ENCODE measurements at places on chromosomes 12 and 14.

DNA sequence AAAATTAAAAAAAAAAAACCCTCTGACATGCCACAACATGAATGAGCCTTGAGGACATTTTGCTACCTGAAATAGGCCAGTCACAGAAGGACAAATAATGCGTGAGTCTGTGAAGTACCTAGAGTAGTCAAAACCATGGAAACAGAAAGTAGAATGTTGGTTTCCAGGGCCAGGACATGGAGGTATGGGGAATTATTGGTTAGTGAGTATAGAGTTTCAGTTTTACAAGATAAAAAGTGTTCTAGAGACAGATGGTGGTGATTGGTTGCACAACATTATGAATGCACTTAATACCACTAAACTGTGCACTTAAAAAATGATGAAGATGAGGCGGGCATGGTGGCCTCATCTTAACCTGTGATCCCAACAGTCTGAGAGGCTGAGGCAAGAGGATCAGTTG, 47.6 kb upstream of the ZFP36L1 start:
- no peak for DNase-seq

DNA sequence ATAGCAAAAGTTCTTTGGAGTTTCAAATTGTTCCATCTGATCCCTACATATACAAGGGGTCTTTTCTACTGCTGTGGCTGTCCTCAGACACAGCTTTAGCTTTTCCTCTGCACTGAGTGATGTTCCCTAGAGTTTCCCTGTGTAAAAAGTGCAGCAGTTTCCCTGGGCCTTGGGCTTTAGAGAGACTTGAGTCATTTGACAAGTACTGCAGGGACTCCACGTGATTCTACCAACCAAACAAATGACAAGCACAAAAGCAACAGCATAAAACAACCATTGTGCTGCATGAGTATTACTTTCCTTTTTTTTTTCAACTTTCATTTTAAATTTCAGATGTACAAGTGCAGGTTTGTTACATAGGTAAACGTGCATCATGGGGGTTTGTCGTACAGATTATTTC, 272.8 kb downstream of the PDZRN4 start:
- DNase-seq = no peak

DNA sequence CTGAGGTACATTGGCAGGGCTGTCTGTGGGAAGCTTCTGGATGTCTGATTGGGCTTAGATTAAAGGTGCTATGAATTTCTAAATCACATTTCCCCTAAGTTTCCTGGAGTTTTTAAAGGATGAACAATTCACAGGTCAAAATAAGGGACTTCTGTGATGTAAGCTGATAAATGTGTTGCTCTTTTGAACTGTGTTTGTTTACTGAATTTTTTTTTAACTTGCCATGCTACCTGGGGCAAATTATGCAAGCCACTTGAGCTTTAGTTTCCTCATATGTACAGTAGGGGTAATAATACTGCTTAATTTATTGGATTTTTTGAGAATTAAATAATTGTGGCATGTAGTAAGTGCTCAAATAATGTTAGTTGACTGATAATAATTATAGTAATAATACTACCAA, 52.8 kb upstream of the CCDC91 start:
- DNase-seq = no peak

DNA sequence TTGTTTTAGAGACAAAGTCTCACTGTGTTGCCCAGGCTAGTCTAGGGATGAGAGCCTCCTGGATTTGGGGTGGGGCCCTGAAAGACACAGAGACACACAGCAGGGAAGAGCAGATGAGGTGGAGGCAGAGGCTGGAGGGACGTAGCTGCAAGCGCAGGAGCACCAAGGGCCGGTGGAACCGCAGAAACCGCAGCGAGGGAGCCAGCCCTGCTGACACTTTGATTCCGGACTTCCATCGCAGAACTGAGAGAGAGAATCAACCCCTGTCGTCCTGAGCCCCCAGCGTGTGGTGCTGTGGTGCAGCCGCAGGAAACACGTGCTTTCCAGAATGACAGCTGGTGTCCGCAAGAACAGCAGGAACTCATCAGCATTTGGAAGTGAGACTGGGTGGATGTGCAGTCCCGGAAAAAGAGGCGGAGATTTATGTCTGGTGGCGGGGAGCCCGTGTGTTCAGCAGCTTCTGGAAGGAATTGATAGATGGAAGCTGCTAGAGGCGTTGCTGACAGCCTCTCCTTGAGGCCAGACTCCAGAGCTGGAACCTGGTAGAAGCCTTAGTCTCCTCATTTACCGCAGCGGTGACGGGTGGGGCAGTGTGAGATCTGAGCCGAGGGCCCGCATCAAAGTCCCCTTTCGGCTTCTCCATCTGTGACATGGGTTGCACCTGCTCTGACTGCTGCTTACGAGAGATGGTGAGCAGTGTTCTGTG, 21.9 kb upstream of the KLC1 start:
- DNase-seq = peak; percentile 81

DNA sequence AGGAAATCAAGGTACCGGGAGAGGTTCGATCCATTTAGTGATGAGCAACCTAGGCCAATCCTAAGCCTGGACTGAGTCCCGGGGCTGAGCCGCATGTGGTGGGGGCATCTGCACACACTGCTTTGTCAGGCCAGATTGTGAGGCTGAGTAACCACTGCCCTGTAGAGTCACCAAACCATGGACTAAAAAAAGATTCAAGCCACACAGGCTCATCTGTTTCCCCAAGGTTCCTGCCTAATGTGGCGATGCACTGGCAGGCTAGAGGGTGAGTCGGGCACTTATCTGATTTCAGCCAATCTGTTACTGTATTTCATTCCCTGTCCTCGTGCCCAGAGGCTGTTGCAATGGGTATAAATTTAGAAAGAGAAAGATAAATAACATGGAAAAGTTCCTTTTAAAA, 140.8 kb downstream of the TTC7B start:
- no peak for DNase-seq

DNA sequence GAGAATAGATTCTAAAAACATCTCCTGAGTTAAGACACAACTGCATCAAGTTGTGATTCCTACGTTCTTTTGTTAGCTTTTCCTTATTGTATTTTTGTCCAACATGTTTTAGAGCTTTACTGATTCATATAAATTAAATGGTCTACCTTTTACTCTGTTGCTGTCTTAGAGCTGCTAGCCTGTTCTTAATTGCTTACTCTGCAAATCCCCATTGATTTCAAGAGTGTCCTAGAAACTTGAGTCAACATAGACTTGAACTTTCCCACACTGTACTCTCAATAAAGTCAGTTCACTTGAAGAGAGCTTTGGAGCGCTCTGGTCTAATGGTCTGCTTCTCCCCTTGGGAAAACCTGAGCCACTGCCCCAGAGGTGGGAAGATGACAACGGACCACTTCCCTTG, 343.9 kb downstream of the CCER1 start:
- DNase-seq = no peak

DNA sequence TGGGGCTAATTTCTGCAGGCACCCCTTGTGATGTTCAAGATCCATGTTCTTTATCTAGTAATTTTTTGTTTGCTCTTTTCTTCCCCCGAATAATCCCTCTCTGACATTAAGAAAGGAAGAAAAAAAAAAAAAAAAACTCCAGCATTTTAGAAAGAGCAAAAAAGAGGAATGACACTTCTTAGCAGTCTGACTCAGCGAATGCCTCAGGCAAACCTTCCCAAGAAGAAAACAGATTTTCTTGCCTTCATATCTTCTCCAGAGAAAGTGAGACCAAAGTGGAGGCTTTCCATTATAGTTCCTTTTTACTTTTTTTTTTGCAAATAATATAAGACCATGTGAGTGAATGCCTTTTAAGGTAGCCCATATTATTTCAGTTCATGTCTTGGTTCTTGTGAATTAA, 479.0 kb upstream of the SYT1 start:
- no peak for DNase-seq

GRCh38 chr14:103581954-103582703, 19.4 kb downstream of the COA8 start:
- no peak for DNase-seq

DNA sequence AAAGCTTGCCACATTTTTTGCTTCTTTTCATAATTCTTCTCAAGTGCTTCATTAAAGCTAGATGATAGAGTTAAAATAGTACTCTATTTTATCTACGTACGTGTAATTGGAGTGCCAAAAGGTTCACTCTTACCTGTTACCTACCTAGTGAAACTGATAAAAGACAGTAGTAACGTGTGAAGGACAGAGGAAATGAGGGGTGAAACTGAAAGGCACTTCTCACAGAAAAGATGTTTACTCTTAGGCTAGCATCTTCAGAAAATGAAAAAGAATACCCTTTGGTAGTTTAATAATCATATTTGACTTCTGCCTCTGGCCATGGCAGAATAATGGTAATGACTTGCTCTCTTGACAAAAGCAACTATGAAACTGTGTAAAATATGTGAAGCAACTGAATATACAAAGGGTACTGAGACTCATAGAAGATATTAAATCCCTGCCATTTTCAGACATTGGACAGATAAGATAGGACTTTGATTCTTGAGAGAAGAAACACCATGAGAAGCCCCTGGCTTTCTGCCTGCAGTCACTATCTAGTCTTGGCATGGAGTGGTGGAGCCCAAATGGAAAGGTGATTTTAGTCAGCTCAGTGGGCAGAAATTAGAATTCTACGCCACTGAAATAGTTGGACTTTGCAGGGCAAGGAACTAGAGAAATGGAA, 6.3 kb upstream of the EVL start:
- DNase-seq = no peak

DNA sequence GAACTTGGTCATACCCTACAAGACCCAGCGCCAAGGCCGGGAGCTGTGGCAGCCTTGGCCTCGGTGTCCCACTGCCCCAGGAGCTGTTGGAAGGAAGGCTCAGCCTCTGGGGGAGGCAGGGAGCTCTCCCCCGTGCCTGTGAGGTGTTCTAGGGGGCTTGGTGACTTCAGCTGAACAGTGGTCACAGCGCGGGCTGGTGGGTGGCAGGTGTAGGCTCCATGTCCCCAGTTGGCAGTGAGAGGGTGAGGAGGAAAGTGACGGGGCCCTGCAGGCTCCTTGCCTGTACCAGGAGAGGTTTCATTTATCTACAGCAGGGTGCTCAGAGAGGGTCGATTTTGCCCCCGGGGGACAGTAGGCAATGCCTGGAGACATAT, 47.5 kb downstream of the DLK1 start:
- no peak for DNase-seq

GRCh38 chr12:89461649-89462612, 62.7 kb downstream of the GALNT4 start:
- DNase-seq = peak; percentile 16

GRCh38 chr12:101609198-101609597, 14.4 kb downstream of the MYBPC1 start:
- no peak for DNase-seq

DNA sequence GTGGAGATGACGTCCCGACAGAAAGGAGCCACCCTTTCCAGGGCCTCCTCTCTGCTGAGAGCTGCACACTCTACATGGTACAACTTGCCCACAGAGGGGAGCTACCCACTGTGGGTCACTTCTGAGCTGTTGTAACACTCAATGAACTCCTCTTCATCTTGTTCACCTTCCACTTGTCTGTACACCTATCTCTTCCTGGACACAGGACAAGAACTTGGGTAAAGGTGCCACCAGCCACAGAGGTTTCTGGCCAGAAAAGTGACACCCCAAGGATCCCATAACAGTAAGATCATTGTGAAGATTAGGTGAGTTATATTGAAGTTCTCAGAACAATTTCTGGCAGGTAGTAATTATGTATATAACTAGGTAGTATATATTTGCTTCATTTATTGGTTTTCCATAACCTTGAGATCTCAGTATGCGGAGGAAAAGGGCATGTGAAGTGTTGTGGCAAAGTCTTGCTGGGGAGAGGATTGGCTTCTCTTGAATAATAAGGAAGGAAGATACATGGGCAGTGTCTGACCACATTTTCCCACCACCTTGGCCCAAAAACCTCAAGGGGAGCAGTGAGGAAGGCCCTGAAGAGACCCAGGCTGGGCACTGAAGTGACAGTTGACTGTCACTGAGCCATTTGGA, 34.2 kb downstream of the KRT76 start:
- DNase-seq = no peak

GRCh38 chr12:15717940-15718567, 71.1 kb downstream of the EPS8 start:
- no peak for DNase-seq

DNA sequence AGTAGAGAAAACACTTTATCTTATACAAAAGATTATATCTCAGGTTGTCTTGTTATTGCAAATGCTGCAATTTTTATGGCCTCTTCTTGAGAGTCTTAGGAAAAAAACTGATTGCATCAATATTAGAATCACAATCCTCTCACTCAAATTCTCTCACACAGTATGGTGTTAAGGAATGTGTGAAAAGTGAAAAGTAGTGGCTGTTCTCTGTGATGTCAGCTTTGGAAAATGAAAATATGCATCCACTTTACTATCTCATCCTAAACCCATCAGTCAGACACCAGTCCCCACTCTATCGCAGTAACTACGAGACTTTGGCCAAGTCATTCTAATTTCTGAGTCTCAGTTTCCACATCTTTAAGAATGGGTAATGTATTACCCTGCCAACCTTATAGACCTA, 32.6 kb upstream of the NTF3 start:
- no peak for DNase-seq

DNA sequence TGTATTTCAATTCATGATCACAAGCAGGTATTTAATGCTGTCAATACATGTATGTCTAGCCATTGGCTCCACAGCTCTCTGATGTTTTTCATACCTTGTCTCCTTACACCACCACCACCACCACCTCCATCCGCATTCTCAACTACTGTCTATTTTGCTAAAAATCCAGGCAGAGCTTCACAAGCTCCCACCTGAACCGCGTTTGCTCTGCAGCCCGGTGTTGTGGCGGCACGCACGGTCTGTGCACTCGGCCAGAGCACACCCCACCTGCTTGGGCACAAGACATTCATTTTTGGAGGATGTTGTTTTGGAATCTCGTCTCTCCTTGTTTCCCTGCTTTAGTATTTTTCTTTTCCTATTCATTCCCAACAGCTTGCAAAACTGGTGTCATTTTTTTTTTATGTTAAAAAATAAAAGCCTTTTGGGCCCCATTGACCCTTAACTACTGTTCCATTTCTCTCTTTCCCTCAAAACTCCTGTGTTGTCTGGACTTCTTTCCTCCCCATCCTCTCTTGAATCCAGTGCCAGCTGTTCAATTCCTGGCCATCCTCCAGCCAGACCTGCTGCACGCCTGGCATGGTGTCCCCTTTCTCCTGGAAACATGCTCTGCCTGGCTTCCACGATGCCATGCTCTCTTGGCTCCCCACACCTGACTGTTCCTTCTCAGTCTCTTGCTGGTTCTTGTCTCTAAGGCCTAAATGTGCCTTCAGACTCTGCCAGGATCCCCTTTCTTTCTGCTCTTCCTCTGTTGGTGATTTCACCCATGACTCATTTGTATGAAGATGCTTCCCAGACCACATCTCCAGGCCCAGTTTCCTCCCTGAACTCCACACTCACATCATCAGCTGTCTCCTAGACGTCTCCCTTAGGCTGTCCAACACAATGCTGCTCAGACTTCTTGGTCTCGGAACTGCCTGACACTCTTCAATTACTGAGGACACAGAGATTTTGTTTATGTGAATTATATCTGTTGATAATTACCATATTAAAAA, 37.9 kb downstream of the PIWIL1 start:
- no peak for DNase-seq

- no peak for DNase-seq
These were observed 54.6 kb upstream of the STON2 start for GRCh38 chr14:81454572-81455218.

DNA sequence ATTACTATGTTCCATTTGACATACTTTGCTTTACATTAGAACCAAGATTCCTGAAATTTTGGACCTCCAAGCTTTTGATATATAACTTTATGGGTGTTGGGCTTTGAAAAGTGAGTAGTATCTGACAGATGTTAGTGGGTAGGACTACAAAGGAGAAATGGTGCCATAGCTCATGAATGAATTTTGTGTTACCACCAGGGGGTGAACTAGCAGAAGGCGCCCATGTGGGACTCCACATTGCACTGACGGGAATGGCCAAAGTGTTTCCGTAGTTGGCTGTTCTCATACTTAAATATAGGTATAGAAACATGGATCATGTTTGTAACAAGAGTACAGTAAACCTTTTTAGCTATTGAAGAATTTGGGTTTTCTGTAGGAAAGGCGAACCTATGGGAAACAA, 337.5 kb downstream of the FLRT2 start:
- peak; percentile 19 for DNase-seq
